ENCODE measurements at places on chromosomes 7 and 10. TPM values are rescaled to one million over a fixed set of nuclear protein-coding genes. Genes with fewer than 3 reads are reported as not detected.

DNA sequence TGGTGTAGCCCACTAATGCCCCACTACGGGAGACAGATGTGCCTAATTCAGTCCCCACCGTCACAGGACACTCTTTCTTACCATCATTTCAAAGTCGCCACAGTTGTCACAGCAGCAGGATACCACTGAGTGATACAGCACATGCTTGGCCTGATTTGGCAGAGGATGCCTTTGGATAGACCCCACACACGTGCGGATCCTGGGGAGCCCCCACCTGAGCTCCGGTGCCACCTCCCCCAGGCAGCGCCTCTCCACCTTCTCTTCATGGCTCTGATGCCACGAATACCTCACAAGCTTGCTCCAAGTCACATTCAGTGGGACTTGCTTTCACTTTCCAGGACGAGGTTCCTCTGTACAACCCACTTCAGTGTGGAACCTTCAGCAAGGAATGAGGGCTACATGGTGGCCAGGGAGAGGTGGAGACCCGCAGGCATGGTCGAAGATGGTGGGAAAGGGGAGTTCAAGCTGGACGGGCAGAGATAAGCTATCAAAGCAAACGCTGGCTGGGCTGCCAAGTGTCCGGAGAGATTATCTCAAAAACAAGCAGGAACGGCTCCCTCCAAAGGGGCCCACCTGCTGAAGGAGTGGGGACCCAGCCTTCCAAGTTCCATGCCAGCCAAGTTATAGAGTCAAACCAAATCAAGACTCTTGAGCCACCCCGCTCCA lies 107.4 kb downstream of the ZRANB1 start:
- no peak for DNase-seq

DNA sequence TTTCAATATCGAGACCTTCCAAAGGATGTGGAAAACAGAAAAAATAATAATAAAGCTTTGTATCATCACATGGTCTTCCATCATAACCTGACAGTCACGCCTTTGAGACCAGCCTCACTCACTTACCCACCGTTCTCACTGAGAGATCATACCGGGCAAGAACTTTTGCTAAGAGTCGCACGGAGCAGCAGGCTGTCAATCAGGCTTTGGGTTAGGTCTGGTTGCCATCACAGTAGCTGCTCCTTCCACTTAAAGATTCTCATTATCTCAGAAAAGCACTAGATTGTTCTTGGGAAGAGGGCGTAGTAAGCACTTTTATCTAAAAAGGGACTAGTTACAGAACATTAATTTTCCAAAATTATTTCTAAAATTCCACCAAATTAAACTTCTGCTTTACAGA lies 2.0 kb downstream of the RELN start:
- no peak for DNase-seq

GRCh38 chr7:47226696-47227095 lies 355.2 kb downstream of the TNS3 start:
- DNase-seq = no peak

GRCh38 chr10:126203746-126204145 lies 184.5 kb downstream of the ADAM12 start:
- DNase-seq = no peak

DNA sequence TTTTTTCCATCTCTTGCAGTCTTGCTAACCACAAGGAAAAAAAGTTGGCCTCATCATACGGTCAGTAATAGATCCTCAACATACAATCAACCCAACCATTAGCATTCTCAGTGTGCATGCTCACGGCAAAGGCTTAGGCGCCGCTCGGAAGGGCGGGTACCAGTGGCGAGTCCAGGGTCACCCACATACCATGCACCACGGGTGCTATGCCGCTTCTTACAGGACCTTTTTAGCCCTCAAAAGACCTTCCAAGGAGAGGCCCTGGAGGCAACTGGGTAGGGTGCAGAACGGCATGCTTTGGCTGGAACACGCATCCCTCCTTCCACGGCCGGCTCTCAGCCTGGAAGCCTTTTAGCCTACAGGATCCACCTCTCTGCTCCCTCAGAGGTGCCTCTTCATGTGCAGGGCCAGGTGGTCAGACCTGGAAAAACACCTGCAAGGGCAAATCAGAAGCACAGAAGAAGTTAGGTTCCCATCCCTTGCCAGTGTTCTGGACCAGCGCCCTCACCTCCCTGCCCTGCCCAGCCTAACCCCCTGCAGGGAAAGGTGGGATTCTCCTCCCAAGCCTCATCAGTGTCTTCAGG lies 5.8 kb downstream of the KLF6 start:
- no peak for DNase-seq

- DNase-seq = no peak
These were observed 105.1 kb downstream of the GATA3 start for GRCh38 chr10:8159341-8160165.

- DNase-seq = no peak
These were observed 1.4 kb downstream of the MDH2 start for GRCh38 chr7:76049295-76049694.

SLC39A12 gene
- polyA plus RNA-seq = not detected

CEP55 gene
- polyA plus RNA-seq = 11.3 TPM

TUBB8 gene
- polyA plus RNA-seq = 0.13 TPM

ADRB1 gene
- not detected for polyA plus RNA-seq
